Stomach (tissue), 19 donors: ENCODE measurements at places on chromosomes 5 and 9.

GRCh38 chr5:131265311-131265803 is 1.5 kb downstream of the CDC42SE2 start:
- peak; percentile 77 for DNase-seq

DNA sequence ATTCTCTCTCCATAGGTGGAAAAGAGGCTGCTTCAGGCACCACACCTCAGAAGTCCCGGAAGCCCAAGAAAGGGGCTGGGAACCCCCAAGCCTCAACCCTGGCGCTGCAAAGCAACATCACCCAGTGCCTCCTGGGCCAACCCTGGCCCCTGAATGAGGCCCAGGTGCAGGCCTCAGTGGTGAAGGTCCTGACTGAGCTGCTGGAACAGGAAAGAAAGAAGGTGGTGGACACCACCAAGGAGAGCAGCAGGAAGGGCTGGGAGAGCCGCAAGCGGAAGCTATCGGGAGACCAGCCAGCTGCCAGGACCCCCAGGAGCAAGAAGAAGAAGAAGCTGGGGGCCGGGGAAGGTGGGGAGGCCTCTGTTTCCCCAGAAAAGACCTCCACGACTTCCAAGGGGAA is 16.4 kb downstream of the CD74 start:
- DNase-seq = no peak

DNA sequence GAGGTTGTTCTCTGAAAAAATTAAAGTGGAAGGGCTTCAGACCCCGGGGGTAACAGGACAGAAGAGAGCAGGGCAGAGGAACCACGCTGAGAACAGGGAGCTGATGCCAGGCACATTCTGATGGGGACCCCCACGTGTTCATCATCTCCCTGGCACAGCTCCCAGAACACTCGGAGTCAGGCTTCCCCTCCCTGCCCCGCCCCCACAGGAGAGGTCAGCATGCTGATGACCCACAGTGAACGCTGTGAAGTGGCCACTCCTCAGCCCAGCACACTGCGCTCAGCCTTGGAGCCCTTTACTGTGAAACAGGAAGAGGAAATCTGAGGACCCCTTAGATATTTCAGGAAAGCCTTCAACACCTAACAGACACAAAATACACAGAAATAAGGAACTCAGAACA is 16.4 kb downstream of the RETREG1 start:
- DNase-seq = no peak

DNA sequence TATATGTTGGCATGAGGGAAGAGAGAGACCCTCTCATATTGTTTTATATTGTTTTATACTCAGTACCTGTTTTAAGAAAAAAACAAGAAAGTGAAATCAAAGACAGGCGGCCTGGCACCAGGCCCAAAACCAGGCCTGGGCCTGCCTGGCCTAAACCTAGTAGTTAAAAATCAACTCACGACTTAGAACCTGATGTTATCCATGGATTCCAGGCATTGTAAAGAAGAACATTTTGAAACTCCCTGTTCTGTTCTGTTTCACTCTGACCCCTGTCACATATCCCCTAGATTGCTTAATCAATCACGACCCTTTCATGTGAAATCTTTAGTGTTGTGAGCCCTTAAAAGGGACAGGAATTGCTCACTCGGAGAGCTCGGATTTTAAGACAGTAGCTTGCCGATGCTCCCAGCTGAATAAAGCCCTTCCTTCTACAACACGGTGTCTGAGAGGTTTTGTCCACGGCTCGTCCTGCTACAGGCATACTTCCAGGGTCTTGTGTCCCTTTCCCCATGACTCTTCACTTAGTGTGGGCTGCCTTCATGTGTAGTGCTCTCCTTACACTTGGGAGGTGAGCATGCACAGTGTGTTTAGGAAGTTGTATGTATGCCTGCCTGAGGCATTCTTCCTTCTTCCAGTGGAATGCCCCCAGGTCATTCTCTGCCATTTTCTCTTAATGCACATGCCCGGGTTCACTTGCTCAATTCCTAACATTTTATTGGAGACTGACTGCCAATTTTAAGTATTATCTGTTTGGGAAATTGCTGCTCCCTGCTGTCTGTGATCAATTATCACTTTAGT is 17.8 kb downstream of the TBCA start:
- DNase-seq = no peak

DNA sequence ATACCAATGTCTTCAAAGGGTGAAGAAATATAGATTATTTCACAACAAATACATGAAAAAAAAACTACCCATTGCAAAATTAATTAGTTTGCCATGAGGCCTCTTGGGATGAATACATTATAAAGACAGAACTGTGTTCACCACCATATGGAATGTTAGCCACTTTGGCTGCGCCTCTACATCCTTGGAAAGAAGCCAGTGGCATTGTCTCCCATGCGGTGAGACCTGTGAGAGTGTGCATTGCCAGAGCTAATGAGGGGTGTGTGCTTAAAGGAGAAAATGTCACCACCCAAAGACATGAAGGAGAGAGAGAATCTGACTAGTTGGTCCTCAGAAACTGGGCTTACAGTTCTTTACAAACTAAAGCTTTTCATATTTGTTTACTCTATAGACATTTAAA is 110.6 kb downstream of the PLPPR1 start:
- no peak for DNase-seq

DNA sequence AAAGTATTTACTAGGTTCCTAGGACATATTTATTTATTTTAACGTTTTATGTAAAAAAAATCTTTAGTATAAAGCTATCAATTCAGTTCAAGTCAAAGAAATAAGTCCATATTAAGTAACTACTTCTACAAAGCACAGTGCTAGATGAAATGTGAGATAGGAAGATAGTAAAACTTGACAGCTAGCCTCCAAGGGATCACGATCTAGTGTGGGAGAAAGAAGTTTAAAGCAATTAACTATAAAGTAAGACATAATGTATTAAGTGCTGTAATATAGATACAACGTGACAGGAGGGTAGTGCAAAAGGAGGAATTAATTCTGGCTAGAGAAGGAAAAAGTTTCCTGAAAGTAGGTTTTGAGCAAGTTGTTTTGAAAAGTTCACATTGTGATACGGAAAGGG is 134.9 kb downstream of the ST8SIA4 start:
- no peak for DNase-seq

GRCh38 chr9:96174371-96174770 is 127.6 kb downstream of the HSD17B3 start:
- DNase-seq = no peak

GRCh38 chr5:143833177-143833576 is 21.2 kb downstream of the HMHB1 start:
- no peak for DNase-seq

GRCh38 chr9:134353539-134353938 is 27.3 kb downstream of the RXRA start:
- DNase-seq = no peak

DNA sequence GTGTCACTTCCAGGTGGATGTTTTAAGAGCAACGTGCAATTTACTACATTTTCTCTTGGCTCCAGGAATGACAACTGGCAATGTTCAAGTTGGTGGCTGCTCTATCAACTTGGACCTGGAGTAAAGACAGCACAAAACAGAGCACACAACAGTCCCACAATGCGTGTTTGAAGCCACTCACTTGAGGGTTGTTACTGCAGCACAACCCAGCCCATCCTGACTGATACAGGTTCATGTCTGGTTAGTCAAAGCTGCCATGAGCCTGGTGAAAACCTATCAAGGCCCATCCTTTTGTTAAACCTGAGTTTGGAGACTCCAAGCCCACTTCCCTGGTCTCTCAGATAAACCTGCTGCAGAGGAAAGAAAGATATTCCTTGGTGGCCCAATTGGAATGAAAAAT is 81.1 kb upstream of the LARP1 start:
- no peak for DNase-seq

DNA sequence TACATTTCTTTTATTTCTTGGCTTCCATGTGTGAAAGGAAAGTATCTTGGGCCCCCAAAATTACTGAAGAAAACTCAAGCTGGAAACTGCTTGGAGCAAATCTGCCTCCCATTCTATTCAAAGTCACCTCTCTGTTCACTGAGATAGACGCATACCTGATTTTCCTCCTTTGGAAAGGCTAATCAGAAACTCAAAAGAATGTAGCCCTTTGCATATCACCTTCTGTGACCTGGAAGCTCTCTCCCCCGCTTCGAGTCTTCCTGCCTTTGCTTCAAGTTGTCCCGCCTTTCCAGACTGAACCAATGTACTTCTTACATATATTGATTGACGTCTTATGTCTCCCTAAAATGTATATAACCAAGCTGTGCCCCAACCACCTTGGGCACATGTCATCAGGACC is 5.0 kb upstream of the RXFP3 start:
- no peak for DNase-seq

GRCh38 chr9:135787776-135788575 is 86.0 kb downstream of the KCNT1 start:
- no peak for DNase-seq

DNA sequence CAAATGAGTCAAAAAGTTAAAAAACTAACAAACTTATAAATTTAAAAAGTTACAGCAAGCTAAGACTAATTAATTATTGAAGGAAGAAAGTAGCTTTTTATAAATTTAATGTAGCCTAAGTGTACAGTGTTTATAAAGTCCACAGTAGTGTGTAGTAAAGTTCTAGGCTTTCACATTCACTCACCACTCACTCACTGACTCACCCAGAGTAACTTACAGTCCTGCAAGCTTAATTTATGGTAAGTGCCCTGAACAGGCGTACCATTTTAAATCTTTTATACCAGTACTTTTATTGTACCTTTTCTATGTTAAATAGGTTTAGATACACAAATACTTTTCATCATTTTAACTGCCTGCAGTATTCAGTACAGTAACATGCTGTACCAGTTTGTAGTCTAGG is 80.0 kb upstream of the C9orf72 start:
- DNase-seq = no peak

DNA sequence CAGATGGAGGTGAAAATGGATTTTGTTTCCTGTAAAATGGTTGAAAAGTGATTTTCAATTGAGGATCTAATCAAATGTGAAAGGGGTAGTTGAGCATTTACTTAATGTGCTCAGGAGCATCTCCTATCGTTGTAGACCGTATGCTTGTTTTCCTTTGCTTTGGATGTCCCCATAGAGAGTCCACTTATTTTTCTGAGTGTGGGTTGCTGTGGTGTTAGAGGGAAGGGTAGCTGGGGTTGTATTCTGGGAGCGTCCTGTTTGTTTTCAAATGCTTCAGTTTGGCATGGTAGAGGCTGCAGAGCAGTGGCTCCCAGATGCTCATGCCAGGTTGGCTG is 154.1 kb downstream of the MAT2B start:
- DNase-seq = no peak

- DNase-seq = peak; percentile 36
These were observed 286.9 kb downstream of the ARHGEF28 start for GRCh38 chr5:73912821-73913271.

DNA sequence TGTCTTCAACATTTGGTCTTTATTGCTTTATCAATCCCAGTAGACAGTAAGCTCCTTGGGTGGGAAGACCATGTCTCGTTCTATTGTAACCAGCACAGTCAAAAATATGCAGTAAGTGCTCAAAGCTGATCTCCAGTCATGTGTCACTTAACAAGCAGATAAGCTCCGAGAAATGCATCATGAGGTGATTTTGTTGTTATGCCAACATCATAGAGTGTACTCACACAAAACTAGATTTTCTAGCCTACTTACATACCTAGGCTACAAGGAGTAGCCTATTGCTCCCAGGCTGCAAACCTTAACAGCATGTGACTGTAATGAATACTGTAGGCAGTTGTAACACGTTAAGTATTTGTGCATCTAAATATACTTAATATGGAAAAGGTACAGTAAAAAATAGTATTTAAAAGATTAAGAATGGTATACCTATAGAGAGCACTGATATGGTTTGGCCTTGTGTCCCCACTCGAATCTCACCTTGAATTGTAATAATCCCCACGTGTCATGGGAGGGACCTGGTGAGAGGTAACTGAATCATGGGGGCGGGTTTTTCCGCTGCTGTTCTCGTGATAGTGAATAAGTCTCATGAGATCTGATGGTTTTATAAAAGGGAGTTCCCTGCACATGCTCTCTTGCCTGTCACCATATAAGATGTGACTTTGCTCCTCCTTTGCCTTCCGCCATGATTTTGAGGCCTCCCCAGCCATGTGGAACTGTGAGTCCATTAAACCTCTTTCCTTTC is 39.8 kb upstream of the PCSK5 start:
- DNase-seq = no peak

DNA sequence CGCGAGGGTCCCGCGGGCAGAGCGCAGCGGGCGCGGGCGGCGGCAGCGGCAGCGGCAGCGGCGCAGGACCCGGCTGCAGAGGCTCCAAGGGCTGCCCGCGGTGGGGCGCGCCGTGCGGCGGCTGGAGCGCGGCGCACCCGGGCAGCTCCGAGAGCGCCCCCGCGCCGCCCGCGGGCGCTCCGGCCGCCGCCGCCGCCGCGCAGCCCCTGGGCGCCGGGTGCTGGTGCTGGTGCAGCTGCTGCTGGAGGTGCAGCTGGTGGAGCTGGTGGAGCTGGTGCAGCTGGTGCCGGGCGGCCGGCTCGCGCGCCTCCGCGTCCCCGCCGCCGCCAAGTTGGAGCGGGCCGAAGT is 644 bp downstream of the IER5L start:
- peak; percentile 69 for DNase-seq

DNA sequence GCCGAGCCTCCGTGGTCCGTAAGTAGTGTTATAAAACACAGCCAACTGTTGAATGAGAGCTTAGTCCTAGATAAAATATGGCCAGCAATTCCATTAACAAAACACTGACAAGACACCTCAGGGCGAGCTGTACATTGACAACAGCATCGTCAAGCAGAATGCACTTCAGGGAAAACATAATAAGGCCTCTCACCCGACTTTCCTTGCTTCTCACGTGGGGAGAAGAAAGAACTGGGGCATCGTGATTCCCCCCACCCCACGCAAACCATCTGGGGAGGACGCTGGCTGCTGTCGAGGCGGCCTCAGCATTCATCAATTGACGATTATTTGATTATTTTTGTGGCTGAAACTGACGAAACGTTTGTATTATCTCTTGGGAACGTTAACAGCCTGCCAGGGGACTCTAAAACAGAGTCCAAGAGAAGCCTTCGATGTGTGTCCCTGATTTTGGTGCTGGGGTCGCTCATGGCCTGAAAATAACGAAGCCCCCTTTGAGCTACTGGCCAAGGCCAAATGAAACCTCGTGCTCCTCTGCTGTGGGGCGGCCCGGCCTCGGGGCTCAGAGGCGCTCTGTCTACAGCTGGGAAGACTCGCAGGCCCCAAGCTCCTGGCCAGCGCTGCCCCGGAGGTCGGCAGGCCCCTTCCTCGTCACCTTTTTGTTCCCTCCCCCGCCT is 464 bp downstream of the GDF9 start:
- no peak for DNase-seq

GRCh38 chr9:93264338-93265125 is 80.6 kb downstream of the WNK2 start:
- no peak for DNase-seq

GRCh38 chr5:6393596-6394194 is 15.3 kb upstream of the MED10 start:
- DNase-seq = no peak
